Posterior cingulate gyrus (tissue), 11 donors: ENCODE measurements at places on chromosomes 3 and 15.

- peak; percentile 53 for DNase-seq
Observed at GRCh38 chr3:13548696-13549622, at the start of gene FBLN2. FBLN2 (plus strand) TSS chr3:13549125; CDS start chr3:13570356, 21,231 bp downstream.

DNA sequence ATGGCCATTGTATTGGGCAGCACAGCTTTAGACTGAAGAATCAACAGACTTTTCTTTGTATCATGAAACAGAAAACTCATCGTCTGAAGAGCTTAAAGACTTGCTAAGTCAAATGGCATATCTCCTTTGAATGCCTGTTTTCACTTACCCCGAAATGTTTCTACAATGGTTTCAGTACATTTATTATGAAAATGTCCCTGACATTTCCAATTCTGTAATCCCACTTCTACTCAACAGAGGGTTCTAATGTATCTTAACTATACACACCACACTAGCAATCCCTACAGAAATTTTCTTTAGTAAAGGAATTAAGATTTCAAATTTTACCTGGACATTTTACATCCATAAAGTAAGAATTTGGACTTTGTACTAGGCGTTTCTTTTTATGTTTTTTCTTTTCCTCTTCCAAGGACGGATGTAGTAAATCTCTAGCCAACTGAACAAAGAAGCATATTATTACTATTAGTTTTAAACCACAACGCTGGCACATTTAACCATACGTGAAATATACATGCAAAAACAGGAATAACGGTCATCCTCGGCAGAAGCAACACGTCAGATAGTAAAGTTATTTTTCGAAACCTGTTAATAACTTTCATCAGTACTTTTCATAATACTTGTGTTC, 1.1 kb downstream of the RPS27L start:
- no peak for DNase-seq

DNA sequence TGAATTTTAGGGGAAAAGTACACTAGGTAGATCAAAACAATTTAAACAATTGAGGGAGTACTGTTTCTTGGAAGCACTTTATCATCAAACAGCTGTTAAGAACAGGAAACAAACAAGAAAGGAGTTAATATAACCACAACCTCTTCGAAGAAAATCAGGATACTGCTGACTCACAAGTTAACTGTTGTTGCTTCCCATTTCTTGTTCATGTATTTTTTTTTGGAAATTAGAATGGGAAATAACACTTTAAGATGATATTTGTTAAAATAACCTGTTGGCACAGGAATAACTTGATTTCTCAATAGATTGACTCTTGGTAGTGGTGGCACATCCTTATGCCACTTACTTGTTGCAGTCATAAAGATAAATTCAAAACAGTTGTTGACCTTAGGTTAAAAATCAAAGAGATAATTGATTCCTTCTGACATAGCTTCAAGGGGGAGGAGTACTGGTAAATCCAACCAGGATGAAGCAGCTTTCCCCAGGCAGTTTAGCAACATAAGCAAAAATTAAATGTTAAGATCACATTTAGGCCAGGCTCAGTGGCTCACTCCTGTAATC, 3.3 kb downstream of the BNIP2 start:
- no peak for DNase-seq

DNA sequence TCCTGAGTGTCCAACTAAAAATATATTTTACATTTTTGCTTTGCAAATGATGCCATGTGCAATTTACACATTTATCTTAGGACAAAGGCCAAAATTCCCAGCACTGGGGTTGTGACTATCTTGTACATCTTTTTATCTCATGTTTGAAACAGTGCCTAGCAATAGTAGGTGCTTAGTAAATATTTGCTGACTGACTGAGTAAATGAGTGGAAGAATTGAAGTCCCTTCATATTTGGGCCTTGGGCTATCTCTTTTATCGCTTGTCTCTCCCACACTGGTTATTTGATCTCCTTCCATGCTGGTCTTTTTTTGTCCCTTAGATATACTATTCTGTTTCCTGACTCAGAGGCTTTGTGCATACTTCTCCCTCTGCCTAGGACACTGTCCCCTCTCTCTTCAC, 213.1 kb upstream of the GOLGA6L4 start:
- DNase-seq = no peak

DNA sequence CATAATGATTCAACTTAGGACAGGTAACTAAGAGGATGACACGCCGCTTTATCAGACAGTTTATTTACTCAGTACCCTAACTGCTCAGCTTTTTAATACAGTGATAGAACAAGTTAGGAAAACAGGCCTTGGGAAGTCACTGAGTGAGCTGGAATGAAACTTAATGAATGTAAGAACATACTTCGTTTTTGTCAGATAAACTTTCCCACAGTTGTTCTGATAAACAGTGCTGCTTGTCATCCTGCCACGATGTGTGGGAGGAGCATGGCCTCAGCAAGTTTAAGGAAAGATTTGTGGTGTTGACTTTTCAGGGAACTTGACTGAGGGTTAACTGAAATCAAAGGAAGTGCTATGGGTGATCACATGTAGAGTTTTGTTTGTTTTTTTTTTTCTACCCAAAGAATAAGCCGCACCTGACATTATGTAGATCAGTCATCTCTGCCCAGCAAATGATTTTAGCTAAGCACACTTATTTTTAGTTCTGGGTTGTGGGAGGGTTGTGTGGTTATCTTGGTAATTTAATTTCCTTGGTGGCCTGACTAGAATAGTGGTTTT, 5.6 kb upstream of the P2RY14 start:
- DNase-seq = no peak

DNA sequence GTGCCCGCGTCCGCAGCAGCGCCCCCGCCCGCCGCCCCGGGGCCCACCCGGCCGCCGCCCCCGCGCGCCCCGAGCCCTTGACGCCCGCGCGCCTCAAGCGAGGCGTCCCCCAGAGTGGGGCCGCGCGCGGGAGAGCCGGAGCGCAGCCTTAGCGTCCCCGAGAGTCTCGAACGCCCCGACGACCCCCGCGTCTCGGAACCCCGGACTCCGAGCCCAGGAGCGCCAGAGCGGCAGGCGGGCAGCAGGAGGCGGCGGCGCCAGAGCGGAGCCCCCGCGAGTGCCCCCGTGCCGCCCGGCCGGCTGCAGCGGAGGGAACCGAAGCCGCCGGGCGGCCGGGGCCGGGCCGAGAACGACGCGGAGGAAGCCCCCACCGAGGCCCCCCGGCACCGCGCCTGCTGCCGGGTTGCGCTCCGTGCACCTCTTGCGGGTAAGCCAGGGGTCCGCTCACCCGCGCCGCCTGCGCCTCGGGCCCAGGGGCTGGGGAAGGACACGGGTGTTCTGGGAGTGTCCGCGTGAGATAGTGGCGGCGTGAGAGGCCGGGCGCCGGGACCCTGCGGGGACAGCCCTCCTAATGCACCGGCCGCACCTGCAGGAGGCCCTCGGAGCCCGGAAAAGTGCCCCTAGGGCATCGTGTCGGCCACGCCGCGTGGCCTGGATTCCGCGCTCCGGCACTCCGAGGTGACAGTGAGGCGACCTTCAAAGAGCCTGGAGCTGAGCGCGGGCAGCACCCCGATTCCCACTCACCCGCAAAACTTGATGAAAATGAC, 52.0 kb upstream of the ULK4 start:
- peak; percentile 17 for DNase-seq

DNA sequence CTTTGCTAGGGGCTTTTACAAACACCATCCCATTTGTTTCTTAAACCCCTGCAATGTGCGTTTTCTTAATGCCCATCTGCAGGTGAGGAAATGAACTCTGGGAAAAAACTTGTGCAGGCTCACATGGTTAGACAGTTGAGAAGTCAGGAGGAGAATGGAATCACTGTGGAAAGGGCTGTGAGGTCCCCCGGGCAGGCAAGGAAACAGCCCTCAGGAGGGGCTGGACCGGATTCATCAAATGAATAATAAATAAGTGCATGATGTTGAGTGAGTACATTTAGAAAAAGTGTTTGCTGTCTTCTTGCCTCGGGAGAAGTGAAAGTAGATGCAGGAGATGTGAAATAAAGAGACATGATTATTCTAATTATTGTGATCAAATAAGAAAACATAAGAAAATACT, 76.6 kb downstream of the PGPEP1L start:
- no peak for DNase-seq

DNA sequence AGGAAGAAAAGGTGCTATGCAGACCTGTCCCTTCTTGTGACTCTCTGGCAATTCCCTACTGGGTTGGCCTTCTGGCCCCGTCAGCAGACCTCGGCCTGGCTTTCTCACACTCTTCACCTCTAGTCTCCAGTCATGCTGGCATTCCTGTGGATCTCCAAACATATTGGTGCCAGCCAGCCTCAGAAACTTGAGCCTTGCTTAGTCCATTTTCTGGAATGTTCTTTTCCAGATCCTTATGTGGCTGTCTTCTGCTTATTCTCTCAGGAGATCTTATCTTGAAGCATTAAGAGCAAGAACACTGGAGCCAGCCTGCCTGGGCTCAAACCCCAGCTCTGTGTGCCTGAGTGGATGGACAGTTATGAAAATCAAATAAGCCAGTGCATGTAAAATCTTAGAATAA, 88.2 kb upstream of the NTRK3 start:
- DNase-seq = no peak

GRCh38 chr3:173711619-173712018, 314.1 kb downstream of the NLGN1 start:
- no peak for DNase-seq

DNA sequence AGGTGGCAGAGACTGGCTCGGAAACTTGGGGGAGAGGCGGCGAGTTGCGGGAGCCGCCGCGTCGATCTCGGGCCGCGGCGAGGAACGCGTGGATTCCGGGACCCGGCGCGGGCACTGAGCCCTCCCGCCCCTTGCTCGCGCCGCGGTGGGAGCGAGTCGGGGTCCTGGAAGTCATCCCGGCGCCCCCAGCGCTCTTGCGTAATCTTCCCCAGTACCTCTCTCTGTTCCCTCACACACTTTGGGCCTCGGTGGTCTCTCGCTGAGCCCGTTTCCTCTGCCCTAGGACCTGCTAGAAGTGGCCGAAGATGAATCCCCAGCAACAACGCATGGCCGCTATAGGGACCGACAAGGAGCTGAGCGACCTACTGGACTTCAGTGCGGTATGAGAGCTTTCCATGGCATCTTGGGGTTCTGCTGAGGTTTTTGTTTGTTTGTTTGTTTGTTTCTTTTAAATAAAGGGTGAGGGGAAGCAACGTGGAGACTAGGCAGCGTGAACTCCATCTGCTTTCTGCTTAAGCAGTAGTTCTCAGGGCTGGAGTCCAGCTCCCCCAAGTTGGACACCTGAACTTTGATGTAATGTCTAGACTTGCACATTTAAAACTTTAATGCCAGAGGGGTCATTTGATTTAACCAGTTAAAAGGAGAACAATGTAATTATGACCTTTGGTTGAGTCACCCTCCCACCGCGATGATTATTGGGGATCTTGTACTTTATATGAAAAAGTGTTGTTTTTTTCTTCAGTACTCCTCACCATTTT, 1.3 kb downstream of the TCF12 start:
- no peak for DNase-seq

- DNase-seq = no peak
Observed at GRCh38 chr15:63197626-63198025, 8.2 kb downstream of the RAB8B start.

DNA sequence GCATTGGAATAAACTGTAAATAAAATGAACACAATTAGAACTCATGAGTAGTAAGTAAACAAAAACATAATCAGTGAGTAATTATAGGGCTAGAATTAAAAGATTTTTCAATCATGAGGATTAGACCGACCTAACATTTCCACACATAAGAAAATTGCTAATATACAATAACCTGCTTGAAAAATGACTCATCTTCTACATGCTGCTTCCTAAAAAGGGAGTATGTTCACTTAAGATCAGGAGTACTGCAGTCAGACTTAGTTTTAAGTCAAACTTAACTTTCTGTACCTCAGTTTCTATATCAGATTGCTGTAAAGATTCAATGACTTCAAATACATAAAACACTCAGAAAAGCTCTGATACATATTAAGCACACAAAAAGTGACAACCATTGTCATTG, 22.6 kb upstream of the NEK10 start:
- no peak for DNase-seq

GRCh38 chr15:62798536-62798935, 244.0 kb upstream of the TPM1 start:
- no peak for DNase-seq

DNA sequence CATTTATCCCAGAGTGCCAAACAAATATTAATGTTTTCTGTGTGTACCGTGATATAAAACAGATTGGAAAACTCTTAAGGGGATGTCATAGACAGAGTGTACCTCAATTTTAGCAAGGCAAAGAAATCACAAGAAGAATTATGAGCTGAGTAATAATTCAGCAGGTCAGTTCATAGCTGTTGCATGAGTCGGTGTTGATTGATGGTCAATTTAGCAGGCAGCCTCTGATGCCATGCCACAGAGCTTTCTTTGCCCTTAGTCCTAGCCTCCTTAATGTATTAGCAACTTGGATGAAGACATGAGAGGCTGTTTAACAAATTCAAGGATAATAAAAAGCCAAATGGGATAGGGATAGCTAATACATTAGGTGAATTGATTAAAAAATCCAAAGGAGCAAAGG, 6.8 kb downstream of the SLC35A5 start:
- DNase-seq = no peak

DNA sequence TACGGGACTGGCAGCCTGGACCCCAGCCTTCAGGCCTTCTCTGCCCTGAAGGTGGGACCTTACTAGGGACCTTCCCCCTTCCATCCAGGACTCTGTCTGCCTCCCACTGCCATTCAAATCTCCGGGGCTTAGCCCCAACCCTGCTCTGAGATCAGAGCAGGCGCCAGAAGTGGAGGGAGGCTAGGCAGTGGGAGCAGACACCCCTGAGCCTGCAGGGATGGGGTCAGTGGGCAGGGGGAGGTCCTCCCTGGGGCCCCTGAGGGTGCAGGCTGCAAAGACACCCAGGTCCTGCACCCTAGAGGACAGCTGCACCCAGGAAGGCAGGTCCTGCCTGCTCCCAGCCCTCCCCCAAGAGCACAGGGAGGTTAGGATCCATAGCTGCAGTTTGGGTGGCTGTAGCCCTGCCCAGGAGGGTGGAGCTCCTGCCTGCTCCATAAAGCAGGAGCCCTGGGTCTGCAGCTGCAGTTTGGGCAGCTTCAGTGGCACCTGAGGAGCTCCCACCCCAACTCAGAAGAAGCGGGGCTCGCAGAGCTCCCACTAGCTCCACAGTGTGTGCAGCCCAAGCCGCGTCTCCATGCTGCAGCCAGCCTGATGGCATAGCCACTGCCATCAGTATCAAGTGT, 8.1 kb upstream of the POC1A start:
- no peak for DNase-seq

GRCh38 chr15:65355173-65355987, 22.4 kb downstream of the IGDCC3 start:
- DNase-seq = peak; percentile 60

DNA sequence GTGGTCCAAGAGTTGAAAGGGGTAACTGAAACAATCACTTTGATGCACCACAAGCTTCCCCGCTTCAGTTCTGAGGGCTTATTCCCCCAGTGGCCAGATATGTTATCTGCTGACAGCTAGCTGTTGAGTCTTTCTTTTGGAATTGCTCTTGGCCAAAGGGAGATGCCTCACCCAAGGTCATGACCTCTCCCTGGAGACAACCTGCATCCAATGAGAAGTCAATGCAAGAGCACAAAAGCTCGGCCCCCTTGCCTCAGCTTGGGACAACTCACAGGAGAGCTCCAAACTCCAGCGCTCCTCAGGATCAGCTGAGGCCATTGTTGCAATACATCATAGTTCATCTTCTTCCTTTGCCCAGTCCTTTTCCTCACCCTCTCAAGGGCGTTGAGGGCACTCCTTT, 31.0 kb upstream of the THBS1 start:
- no peak for DNase-seq
